ENCODE measurements at places on chromosomes 12 and 14.

DNA sequence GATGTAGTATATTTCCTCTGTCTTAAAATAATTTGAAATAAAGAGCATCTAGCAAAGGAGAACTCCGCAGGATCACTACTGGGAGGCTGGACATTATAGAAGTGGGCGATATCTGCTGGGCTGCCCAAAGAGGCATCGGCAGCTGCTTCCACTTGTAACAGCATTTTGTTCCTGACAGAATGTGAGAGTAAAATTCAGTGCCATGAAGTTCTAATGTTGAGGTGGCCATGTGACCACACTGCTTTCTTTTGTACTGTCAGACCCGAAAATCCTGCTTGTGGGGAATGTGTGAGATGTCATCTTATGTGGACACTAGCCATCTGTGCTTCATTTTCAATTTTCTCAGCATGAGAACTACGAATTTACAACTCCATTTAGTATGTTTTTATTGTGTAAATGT is 151.9 kb downstream of the ACSS3 start:
- no peak for DNase-seq

GRCh38 chr14:66603945-66604344 is 96.0 kb downstream of the GPHN start:
- DNase-seq: no peak

- no peak for DNase-seq
Observed at GRCh38 chr12:29283969-29284700, 96.8 kb downstream of the ERGIC2 start.

- DNase-seq: no peak
Observed at GRCh38 chr14:64955297-64955696, 12.8 kb upstream of the GPX2 start.

DNA sequence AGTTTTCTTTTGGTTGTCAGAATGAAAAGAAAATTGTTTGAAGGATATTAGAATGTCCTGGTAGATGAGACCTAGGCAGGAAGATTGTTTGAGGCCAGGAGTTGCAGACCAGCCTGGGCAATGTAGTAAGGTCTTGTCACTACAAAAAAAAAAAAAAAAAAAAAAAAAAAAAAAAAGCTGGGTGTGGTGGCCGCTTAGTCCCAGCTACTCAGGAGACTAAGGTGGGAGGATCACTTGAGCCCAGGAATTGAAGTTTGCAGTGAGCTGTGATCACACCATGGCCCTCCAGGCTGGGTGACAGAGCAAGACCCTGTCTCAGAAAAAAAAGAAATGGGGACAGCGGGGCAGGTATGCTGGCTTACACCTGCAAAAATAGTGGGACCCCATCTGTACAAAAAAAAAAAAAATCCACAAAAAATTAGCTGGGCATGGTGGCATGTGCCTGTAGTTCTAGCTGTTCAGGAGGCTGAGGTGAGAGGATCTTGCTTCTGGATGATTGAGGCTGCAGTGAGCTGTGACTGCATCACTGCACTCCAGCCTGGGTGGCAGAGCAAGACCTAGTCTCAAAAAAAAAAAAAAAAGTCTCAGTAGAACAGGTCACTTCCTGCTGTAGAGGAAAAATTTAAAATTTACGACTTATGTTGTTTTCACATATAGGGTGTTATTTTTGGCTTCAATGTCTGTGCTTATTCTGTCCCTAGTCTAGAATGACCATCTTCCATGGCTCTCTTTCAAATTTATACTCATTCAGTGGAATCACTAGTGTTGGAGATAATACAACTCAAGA is 70.7 kb downstream of the PPHLN1 start:
- DNase-seq: no peak

DNA sequence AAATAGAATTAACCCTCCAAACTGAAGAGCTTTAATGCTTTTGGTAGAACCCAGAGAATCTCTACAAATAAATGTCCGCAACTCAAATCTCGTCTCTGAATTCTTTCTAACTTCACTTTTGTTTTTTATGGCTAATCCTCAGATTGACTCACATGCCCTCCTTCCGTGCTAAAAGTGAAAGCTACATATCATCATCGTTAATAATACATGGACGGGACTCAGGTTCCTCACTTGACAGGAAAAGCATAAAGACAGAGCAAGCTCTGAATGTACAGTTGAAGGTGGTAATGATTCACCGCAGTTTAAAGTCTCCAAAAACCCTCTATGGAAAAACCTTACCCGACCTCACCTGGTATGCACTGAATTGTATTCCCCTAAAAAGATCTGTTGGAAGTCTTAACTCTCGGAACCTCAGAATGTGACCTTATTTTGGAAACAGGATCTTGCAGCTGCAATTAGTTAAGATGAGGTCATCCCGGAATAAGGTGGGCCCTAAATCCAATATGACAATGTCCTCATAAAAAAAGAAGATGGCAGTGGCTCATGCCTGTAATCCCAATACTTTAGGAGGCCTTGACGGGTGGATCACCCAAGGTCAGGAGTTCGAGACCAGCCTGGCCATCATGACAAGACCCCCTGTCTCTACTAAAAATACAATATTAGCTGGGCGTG is 147.4 kb upstream of the FOXN3 start:
- DNase-seq: no peak

DNA sequence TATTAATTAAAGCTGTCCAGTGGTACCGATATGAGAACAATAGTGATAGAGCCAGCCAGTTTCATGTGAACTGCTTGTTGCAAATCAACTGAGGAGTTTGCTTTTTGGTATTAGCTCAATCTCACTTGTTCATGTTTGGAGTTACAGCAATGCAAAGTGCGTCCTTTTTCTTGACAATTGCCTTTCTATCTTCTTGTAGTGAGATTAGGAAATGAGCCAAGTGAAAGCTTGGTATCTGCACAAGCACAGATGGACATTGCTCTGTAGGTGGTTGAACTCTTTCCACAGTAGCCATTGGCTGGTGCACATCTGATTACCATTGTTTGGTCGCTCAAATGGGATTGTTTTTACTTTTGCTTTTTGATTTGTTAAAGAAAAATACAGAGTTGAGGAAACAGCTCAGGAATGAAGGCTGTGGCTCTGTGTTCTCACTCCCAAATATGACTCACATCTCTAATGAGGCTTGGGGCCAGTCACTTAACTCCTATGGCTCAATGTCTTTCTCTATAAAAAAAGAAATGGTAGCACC is 241.4 kb downstream of the BMP4 start:
- peak; percentile 13 for DNase-seq
